Ascending aorta (tissue), 2 donors: ENCODE measurements at places on chromosomes 5 and 9. TPM values are rescaled to one million over a fixed set of nuclear protein-coding genes. Genes with fewer than 3 reads are reported as not detected.

The PCDHB13 gene
- total RNA-seq = 6.7 TPM

The HTR1A gene
- not detected for total RNA-seq

The MOB3B gene
- total RNA-seq = 2.4 TPM

The CKMT2 gene
- total RNA-seq = 0.43 TPM

The CMYA5 gene
- total RNA-seq = 1.2 TPM

The ADAMTS19 gene
- total RNA-seq = 0.32 TPM

The PCDHGC3 gene
- 51.4 TPM for total RNA-seq

The CARTPT gene
- total RNA-seq = 12.7 TPM

The WDR31 gene
- total RNA-seq = 0.21 TPM

The C5orf34 gene
- total RNA-seq = not detected

The PCDHGB2 gene
- 12.2 TPM for total RNA-seq

The CSF1R gene
- total RNA-seq = 70.9 TPM

The MYOT gene
- total RNA-seq = 12.3 TPM

The IL13 gene
- not detected for total RNA-seq

The MCIDAS gene
- not detected for total RNA-seq

The ACTBL2 gene
- not detected for total RNA-seq

The PCDHB16 gene
- 18.3 TPM for total RNA-seq

The SPINK13 gene
- total RNA-seq = not detected

The ARHGAP26 gene
- total RNA-seq = 34.9 TPM

The ADAMTS13 gene
- total RNA-seq = 3.5 TPM

The HMCN2 gene
- 7.5 TPM for total RNA-seq

The FGFR4 gene
- total RNA-seq = 0.85 TPM

The CCDC69 gene
- total RNA-seq = 101 TPM

The FAXDC2 gene
- 25.3 TPM for total RNA-seq

The PCDHGB7 gene
- 10.2 TPM for total RNA-seq

The IL3 gene
- not detected for total RNA-seq

The MCTP1 gene
- total RNA-seq = 112 TPM

The CNTLN gene
- total RNA-seq = 3.5 TPM

The SLC6A7 gene
- total RNA-seq = not detected

The KIF27 gene
- total RNA-seq = 1.9 TPM

The DBH gene
- not detected for total RNA-seq

The CXCL14 gene
- 45.3 TPM for total RNA-seq

The RMI1 gene
- 0.21 TPM for total RNA-seq

The SOHLH1 gene
- total RNA-seq = not detected

The CACNA1B gene
- not detected for total RNA-seq

The ACOT12 gene
- total RNA-seq = not detected

The SH3TC2 gene
- 0.21 TPM for total RNA-seq

The CXXC5 gene
- total RNA-seq = 41.9 TPM

The GFRA3 gene
- not detected for total RNA-seq

The RNF183 gene
- total RNA-seq = not detected

The OR1J2 gene
- not detected for total RNA-seq

The CERCAM gene
- total RNA-seq = 70.5 TPM

The OBP2B gene
- total RNA-seq = not detected

The NRARP gene
- total RNA-seq = 51.7 TPM

The ZNG1E gene
- 9.2 TPM for total RNA-seq

The SHB gene
- 77.8 TPM for total RNA-seq

The PCDHGA7 gene
- total RNA-seq = 4.2 TPM

The PCDHB5 gene
- total RNA-seq = 61.8 TPM

The MARCOL gene
- total RNA-seq = not detected

The STXBP1 gene
- 29.3 TPM for total RNA-seq
